T-cell (primary cell): ENCODE measurements at places on chromosomes 5 and 9.

GRCh38 chr9:123868002-123868401 is 61.9 kb downstream of the DENND1A start:
- DNase-seq = no peak

- DNase-seq = no peak
Measured at GRCh38 chr9:27564670-27565069, 8.6 kb downstream of the C9orf72 start.

DNA sequence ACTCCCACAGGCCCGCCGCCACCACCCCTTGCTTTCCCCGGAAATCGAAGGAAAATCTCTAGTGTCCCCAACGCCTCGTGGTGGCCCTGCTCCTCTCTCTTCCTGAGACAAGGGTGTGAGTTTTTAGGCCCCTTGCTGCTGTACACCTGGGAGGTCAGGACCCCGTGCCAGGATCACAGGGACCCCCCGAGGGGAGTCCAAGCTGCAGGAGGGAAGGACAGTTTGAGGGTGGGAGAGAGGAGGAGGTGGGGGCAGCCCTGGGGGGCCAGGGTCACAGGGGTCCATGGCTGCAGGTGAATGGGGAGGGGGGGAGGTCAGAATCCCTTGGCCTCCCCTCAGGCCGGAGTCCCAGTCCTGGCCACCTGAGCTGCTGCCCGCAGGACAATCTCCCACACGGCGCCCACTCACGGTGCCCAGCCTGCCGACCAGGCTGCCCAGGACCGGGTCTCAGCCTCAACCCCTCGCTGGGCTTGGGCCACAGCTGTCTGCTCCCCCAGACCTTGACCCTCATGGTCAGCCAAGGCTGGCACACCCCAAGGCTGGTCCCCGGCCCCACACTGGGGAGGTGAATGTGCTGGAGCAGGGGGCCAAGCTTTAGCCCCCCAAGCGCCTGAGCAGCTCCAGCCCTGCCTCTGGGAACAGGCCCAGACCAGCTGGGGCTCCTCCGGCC is 19.9 kb downstream of the TPPP start:
- no peak for DNase-seq

DNA sequence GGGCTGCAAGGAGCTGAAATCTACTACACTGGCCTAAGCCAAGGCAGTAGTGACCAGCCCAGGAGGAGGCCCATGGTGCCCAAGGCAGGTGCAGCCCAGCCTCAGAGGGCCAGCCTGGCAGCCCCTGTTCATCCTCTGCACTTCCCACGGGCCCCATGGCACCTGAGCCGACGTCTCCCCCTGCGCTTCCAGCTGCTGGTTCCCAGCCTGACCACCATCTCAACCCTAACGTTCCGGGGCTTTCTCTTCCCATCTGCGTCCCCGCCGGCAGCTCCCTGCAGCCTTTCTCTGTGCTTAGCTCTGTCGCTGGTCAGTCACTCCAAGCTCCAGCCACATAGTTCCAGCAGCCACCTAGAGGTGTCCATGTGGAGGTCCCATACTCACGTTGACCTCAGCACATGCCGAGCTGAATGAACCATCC is 105.5 kb upstream of the LMX1B start:
- no peak for DNase-seq

DNA sequence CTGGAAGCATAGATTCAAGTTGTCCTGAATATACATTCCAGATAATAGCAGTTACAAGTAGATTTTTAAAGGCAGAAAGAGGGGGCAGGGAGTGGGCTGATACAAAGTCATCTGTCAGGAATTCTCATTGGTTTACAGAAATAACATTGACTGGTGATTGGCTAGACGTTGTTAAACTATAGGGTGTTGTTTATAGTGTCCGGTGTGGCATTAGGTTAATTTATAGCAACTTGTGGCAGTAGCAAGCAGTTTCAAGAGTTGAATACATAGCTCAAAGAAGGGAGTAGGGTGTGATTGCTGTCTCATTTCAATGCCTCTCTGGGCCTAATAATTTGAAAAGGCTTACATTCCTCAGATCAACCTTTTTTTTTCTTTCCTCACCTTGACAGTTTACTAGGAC is 10.7 kb upstream of the POC5 start:
- DNase-seq = no peak

GRCh38 chr9:97633859-97634490 is 354 bp downstream of the NCBP1 start:
- no peak for DNase-seq
